Type B pancreatic cell (in vitro differentiated cells): ENCODE measurements at places on chromosomes 4 and X.
A peak's percentile ranks its signal among the peaks of the same experiment; 100 is the strongest.

GRCh38 chr4:178081176-178081575 lies 638.9 kb upstream of the AGA start:
- DNase-seq, result no peak

DNA sequence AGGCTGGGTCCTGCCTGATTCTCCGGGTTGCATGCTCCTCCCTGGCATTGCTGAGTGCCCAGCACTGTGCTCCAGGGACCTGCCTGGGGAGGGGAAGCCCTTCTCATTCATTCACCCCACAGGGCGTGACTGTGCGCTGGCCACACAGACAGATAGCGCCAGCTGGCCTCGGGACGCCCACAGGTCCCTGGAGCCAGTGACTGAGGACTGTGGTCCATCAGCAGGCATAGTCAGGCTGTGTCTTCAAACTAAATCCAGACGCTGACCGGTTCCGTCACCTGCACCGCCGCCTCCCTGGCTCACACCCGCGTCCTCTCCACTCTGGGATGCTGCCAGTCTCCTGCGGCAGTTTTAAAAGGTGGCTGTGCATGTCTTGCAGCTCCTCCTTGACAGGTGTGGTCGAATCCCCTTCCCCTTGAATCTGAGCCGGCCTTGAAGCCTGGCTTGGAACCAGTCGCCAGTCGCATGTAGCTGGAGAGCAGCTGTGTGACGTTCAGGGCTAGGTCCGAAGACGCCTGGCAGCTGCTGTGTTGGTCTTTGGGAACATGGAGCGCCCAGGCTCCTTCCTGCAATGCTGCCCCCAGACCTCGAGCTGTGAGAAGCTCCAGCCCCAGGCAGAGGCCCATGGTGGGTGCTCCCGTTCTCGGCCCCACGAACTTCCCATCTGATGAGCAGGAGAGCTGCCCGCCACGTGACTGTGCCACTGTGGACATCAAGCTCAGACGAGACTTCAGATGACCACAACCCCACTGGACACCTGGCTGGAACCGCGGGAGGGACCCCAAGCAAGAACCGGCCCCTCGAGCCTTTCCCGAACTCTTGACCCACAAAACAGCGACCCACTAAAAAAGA lies 94.1 kb downstream of the ADRA2C start:
- no peak for DNase-seq

DNA sequence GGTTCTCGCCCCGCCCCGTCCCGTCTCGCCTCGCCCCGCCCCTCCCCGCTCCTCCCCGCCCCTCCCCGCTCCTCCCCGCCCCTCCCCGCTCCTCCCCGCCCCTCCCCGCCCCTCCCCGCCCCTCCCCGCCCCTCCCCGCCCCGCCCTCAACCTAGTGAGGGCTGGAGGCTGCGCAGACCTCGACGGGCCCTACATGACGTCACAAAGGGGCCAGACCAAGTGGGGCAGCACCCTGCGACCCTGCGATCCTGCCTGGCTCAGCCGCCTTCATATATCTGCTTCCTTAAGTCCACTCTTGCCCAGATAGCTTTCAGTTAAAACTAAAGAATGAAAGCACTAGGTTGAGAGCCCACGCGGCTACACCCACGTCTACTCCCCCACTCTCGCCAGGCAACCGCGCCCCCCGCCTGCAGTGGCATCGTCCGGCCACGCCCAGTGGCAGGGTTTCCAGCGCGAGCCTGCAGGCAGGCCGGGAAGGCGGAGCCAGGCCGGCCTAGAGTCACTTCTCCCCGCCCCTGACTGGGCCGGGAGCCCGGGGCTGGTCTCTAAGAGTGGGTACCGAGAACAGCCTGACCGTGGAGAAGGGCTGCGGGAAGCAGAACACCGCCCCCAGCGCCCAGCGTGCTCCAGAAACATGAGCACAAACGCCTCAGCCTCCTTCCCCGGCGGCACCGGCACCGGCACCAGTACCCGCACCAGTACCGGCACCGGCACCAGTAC lies 1.5 kb upstream of the MAOA start:
- peak; percentile 87 for DNase-seq

DNA sequence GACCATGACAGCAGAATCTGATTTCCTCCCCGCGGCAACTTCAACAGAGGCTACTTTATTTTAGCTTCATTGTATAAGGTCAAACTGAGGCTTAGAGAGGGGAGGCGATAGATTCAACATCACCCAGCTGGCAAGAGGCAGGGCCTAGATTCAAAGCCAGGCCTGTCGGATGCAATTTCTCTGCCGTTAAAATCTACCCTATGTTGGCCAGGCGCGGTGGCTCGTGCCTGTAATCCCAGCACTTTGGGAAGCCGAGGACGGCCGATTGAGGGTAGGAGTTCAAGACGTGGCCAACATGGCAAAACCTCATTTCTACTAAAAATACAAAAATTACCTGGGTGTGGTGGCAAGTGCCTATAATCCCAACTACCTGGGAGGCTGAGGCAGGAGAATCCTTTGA lies 182.2 kb downstream of the BCOR start:
- DNase-seq, result no peak

- DNase-seq, result no peak
Measured at GRCh38 chr4:43864616-43865146, 583.9 kb downstream of the KCTD8 start.

DNA sequence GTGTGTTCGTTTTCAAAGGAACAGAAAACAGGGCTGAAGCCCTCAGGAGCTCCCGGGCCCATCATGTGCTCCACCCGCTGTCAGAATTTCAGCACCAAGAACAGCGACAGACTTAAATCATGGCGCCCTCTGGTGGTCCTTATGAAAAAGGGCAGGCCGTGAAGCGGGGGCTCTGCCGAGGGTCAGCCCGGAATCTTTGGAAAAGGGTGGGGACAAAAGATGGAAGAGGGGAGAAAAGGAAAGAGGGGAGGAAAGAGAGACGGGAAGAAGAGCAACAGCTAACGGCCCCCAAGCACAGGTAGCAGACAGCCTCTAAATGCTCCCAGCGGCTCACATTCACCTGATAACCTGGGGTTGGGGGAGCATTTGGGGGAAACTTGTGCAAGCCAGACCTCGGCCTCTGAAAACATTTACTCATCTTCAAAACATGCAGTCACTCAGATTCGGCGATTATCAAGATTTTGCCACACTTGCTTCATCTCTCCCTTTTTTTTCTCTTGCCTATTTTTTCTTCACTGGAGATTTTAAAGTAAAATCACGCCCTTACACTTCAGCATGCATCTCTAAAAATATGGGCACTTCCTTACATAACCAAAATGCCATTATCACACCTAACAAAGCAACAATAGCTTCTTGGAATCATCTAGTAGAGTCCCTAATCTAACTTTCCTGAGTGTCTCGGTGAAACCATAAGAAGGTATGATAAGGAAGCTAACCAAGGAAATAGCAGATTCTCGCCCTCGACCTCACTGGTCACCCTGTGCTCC lies 28.1 kb upstream of the MAN2B2 start:
- no peak for DNase-seq

- DNase-seq, result no peak
Measured at GRCh38 chr4:3364199-3364598, 71.4 kb downstream of the RGS12 start.
